SJCRH30 (cell line): ENCODE measurements at places on chromosomes 2 and 18. TPM values are rescaled to one million over a fixed set of nuclear protein-coding genes. Genes with fewer than 3 reads are reported as not detected.

NDUFAF7 gene
- total RNA-seq, result 25.2 and 30.3 TPM in 2 replicates

DNA sequence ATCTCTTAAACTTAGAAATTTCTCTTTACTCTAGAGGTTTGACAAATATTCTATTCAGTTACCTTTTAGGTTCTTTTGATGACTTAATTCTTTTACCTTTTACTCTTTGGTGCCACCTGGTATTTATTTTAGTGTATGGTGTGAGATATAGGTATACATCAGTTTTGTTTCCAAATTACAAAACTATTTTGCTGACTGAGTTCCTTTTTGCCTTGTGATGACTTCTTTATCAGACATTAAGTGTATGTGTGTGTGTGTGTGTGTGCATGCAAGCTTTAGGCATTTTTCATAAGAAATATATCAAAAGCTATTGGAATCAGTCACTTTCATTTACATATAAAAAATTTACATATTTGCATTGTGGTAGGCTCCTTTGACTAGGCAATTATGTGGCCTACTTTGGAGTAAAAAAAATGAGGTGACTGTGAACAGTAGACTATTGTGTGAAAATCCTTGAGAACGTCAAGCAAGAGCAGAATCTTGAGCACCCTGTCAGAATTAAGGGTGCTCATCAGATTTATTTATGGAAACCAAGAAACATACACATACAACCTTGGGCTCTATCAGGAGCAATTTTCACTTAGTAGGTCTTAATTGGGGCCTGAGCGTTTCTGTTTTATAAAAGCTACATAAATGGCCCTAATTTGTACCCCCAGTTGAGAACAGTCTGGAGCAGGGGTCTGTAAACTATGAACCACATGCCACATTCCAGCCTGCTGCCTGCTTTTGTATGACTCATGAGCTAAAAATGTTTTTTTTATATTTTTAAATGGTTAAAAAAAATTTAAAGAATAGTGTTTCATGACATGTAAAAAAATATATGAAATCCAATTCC is 415.9 kb downstream of the SLC4A3 start:
- peaks cover 12% of the 10 kb centered on the region for H3K4me1 ChIP-seq
- DNase-seq, result peak; percentile 5
- no peaks in the 10 kb centered on the region for H3K27me3 ChIP-seq
- H3K27ac ChIP-seq, result no peak overlapping the region
- H3K4me3 ChIP-seq, result no peak overlapping the region

LRRC30 gene
- not detected in 2 replicates for total RNA-seq

DNA sequence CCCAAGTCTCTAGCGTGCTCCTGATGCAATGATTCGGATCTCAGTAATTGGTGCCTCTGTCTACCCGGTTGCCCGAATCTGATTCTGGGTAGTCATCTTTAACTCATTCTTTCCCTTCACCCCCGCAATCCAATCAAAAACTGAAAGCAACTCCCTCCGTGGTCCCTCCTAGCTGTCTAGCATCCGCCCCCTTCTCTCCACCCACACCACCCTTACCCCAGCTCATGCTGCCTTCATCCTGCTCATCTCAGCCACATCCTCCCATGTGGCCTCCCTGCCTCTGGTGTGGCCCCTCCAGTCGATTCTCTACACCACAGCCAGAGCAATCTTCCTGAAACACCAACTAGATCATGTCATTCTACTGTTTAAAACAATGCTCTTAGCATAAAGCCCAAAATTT is 62.3 kb downstream of the TTC32 start:
- no peak overlapping the region for H3K27ac ChIP-seq
- no peaks in the 10 kb centered on the region for H3K4me1 ChIP-seq
- H3K4me3 ChIP-seq, result no peak overlapping the region
- 0 out of 2 replicates have a peak, but pooled peaks cover 4% of the 10 kb centered on the region for H3K27me3 ChIP-seq
- H3K36me3 ChIP-seq, result no peaks in the 10 kb centered on the region
- no peak for DNase-seq

REG1B gene
- not detected in 2 replicates for total RNA-seq

SPATA3 gene
- not detected in 2 replicates for total RNA-seq

GNAL gene
- total RNA-seq, result 2.6 and 2.9 TPM in 2 replicates

- no peak overlapping the region for H3K4me3 ChIP-seq
- H3K27ac ChIP-seq, result no peak overlapping the region
Measured at GRCh38 chr18:4406856-4407255, 48.3 kb downstream of the DLGAP1 start.
